ENCODE measurements at places on chromosomes 7 and 10.

GRCh38 chr7:132203021-132203420, 373.2 kb downstream of the PLXNA4 start:
- DNase-seq, result no peak

DNA sequence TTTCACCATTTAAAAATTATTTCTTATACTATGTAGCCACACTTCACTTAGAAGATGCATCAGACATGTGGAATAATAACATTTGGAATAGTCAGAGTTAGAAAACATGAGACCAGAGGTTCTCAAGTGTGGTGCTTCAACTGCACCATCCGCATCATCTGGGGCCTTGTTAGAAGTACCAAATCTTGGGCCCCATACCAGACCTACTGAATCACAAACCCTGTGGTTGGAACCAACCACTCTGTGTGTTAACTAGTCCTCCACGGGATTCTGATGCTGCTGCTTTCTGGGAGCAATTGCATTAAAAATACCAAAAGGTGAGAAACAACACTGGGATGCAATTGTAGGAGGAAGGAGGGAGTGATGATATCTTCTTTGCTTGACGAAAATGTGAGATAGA, 125.2 kb downstream of the GNAT3 start:
- no peak for DNase-seq

GRCh38 chr7:24313777-24314176, 29.8 kb downstream of the NPY start:
- no peak for DNase-seq

- DNase-seq, result no peak
Measured at GRCh38 chr10:124677293-124677699, 66.9 kb downstream of the FAM53B start.

GRCh38 chr10:24136070-24136469, 72.9 kb upstream of the KIAA1217 start:
- no peak for DNase-seq

DNA sequence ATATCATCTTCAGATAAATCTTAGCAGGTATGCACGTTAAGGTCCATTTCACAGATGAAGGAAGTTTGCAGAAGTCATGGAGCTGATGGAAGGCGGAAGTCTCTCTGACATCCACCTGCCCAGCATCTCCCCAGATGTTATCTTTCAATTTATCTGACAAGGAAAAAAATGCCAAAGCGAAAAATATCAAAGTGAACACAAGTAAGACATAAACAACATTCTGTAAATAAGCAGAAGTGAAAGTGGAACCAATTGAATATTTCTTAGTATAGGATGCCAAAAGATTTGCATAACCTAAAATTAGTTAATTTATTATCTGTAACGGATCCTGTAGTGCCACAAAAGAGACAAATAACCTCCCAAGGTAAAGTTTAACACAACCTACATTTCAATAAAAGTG, 73.6 kb upstream of the NEBL start:
- DNase-seq, result no peak

DNA sequence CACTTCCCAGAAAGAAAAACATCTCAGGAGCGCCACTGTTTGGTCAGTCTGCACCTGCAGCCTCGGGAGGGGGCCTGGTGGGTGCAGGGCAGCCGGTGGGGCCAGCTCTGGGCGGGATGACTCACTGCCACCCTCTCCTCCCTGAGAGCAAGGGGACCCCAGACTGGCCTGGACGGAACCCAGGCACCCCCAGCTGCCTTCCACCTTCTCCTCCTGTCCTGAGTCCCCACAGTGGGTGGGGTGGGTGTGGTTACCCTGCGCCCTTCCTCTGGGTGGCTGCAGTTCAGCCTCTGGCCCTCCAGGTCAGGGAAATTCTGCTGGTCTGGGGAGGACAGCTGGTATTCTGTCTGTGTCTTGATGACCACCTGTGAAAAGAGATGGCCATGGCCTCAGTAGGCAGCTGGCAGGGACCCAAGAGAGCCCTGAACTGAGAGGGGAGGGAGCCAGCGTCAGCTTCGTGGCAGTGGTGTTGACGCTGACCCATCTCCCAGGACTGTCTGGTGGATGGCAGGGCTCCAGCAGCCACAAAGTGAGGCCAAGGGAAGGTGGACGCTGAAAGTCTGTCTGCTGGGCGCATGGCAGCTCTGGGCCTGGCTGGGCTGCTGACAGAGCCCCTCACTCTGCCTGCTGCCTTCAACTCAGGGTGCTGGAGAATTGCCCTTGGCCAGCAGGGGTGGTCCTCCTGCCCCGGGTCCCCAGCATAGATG, 8.9 kb downstream of the CALY start:
- no peak for DNase-seq
